Motor neuron (in vitro differentiated cells): ENCODE measurements at places on chromosomes 11 and 22. TPM values are rescaled to one million over a fixed set of nuclear protein-coding genes. Genes with fewer than 3 reads are reported as not detected.

HORMAD2 gene
- total RNA-seq: not detected in 2 replicates

DNA sequence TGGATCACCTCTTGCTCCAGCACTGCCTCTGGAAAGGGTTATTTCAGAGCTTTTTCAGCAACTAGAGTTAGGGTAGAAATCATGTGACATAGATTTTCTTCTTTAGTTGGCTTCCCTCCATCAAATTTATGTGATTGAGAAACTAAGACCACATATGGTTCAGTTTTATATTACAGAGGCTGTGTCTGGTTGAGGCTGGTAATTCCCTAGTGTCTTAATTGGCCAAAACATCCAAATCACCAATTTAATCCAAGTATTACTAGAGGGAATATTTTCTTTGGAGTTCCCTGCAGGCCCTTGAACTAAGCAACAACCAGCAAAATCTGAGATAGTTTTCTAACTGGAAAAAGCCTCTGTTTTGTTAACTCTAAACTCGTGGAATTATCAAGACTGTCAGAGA is 136.3 kb downstream of the ARHGAP42 start:
- no peak for ATAC-seq

- no peak for ATAC-seq
Measured at GRCh38 chr11:7186190-7186589, 65.5 kb upstream of the SYT9 start.

SIDT2 gene
- 23.0 and 24.3 TPM in 2 replicates for total RNA-seq

DNA sequence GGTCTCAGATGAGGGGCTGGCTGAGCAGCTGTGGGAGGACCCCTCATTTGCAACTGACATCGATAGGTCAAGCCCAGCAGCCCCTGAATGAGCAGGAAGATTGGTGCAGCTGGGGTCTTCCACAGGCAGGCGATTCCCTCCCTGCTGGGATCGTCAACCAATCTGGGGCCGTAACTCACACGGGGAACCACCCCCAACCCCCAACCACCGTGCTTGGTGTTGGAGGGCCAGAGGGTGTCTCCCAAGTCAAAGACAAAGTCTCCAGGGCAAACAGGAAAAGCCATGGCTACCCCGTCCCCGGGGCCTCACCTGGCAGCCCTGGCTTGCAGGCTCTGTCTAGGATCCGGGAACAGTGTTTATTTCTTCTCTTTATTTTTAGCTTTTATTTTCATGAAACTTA is 26.9 kb upstream of the SCUBE1 start:
- ATAC-seq: no peak

- no peak for ATAC-seq
Measured at GRCh38 chr11:9875862-9876261, 212.0 kb downstream of the SWAP70 start.

CCDC81 gene
- total RNA-seq: 1.3 and 2.0 TPM in 2 replicates

DNA sequence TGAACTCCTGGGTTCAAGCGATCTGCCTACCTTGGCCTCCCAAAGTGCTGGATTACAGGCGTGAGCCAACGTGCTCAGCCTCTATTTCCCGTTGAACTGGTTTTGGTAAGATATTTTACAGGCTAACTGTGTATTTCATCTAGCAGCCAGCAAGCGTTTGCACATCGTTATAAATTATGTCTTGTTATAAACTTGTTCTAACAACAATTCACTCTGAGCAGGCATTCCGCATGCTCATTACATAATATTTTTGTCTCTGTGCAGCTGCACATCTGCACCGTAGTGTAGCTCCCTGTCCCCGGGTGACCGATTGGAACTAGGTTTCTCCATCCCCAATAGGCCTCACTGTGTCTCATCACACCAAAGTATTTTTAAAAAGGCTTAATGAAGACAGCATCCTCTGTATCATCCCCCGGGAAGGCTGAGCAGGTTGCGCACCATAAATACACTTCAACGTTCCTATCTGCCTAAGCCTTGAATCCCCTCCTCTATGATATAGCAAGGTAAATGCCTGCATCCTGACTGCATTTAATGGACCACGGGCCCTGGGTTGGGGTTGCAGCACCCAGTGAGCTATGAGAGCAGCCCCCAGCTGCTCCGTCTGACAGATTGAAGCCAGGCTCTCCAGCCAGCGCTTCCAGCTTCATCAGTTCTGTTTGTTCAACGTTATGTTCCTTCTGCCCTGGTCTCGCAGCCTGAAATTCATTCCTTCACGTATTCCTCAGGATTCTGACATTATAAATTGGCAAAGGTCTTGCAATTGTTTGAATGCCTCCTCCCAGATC is 47.7 kb downstream of the TST start:
- ATAC-seq: peak; percentile 26

DNA sequence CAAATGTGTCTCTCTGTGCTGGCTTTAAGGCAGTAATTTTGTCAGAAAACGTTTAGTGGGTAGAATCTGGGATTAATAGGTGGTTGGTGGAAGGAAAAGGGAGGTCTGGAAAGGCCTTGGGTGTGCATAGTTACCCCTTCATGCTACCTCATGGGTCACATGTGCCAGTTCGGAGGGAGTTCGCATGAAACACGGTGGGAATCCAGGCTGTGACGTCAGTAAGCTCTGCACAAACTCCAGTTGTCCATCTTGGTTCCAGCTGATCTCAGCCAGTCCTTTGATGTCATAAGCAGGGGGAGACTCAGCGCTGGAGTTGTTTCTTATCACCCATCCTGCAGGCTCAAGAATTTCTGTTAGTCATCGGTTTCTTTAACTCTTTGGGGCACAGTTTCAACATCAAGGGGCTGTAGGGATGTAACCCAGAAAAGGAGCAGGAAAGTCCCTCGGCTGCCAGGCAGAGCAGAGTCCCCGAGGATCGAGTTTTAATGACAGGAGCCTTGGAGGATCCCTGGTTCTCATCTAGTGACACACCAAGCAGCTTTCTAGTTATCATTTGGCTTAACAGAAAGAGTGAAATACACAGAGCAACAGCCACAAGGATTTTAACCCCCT is 28.9 kb downstream of the MOV10L1 start:
- peak; percentile 64 for ATAC-seq

DNA sequence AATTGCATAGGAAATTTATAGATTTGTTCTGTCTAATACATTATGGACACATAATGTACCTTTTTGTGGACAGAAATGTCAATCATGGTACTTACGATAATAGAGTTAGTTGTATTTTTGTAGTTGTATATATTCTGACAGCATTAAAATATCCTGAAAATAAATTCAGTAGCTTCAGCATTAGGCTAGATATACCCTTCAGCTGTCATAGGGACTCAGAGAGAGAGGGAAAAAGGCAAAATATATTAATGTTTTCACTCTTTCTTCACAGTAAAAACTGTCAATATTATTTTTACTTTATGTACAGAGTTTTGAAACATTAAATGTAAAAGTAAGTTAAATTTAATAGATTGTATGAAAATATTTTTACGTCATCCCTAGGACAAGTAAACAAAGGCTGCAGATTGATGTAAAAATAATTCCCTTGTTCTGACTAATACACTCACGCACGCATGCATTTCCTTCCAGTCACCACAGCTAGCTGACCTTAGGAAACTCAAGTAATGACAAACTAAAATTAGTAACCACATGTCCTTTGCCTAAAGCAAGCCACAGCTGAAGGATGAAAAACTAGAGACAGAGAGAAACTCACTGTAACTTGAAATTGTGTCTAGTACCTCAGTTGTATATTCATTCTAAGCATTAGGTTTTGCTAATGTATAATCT is 104.7 kb upstream of the CARD18 start:
- peak; percentile 99 for ATAC-seq

CCDC87 gene
- total RNA-seq: 0.71 and 0.97 TPM in 2 replicates

- no peak for ATAC-seq
Measured at GRCh38 chr11:38416141-38416540, 1818.1 kb upstream of the RAG2 start.

MMP12 gene
- total RNA-seq: not detected in 2 replicates

KRTAP5-7 gene
- 0.16 and 0.23 TPM in 2 replicates for total RNA-seq

GRCh38 chr22:45261407-45262088 is 20.9 kb upstream of the KIAA0930 start:
- ATAC-seq: no peak

DNHD1 gene
- 10.3 and 11.0 TPM in 2 replicates for total RNA-seq

DNA sequence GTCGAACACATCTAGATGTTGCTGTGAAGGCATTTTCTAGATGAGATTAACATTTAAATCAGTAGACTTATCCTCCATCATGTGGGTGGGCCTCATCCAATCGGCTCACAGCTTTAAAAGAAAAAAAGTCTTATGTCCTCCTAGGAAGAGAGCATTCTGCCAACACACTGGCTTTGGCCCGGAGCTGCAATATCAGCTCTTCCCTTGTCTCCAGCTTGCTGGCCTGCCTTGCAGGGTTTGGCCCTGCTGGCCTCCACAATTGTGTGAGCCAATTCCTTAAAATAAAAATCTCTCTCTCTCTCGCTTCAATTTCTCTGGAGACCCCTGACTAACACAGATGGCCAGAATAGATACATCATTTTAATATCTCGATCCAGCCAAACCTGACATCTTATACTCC is 13.1 kb upstream of the ABCC8 start:
- no peak for ATAC-seq

DNA sequence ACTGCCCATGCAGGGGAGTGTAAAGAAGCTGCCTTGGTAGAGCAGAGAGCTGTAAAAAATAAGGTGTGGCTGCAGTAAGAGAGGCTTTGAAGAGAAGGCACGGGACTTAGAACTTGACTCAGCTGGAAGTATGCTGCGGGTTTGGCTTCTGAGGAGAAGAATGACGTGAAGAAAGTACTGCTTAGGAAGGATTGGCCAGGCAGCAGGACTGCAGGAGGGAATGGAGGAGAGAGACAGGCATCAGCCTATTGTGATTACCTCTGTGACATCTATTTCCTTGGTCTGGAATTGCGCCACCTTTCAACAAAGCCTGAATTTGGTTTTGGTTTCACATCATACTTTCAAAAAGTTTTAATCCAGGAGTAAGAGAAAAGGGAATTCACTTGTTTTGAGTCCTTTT is 22.5 kb downstream of the PRRG4 start:
- peak; percentile 93 for ATAC-seq

DNA sequence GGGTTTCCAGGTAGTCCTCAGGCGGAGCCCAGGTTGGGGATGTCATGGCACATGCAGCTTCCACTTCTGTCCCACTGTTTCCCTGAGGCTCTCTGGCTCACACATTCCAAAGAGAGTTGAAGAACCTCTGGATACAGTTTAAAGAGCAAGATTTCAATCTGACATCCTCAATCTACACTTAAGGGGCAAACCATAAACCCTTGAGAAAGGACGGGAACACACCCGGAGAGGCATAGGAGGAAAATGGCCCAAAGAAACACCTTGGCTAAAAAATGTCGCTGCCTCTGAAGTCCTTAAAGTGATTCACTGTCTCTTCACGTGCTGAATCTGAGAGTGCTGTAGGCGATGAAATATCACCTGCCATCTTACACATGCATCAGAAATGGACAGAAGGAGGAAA is 70.9 kb upstream of the ARFGAP3 start:
- no peak for ATAC-seq

- no peak for ATAC-seq
Measured at GRCh38 chr22:27075028-27075678, 417.8 kb downstream of the MIAT start.

GRCh38 chr11:46279126-46280099 is 2.0 kb downstream of the CREB3L1 start:
- no peak for ATAC-seq

ZW10 gene
- total RNA-seq: 10.1 and 11.8 TPM in 2 replicates

SLC25A45 gene
- total RNA-seq: 6.2 and 6.6 TPM in 2 replicates

DNA sequence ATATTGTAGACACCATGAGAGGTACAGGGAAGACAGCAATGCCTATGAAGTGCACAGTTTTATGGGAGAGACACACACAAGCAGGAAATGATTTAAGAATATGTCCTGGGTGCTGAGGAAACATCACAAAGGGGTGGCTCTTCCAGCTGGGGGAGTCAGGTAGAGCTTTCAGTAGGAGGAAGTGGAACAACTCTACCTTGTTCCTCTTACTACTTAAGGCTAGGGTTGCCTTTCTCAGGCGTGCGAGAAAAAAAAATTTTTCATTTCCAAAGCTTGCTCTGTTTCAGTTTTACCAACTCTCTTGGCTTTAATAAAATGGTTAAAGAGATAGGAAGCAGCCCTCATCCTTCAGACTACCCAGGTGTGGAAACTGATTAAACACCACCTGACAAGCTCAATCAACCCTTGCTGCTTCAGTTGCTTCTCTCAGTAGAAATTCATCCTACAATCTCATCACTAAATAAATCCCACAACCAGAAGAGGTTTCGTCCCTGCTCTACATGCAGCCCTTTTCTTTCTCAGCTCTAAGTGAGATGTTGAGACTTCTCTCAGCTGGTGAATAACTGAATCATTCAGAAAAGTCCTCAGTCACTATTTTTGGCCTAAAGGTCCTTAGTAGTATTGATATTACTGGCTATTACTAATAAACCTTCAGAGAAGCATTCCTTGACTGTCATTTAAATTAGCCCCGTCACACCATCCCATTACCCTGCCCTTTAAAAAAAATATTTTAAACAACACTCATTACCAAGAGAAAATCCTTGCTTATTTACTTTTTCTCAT is 5.9 kb downstream of the ABTB2 start:
- ATAC-seq: no peak

- ATAC-seq: peak; percentile 68
Measured at GRCh38 chr11:17498475-17498874, 21.8 kb upstream of the ABCC8 start.

DNA sequence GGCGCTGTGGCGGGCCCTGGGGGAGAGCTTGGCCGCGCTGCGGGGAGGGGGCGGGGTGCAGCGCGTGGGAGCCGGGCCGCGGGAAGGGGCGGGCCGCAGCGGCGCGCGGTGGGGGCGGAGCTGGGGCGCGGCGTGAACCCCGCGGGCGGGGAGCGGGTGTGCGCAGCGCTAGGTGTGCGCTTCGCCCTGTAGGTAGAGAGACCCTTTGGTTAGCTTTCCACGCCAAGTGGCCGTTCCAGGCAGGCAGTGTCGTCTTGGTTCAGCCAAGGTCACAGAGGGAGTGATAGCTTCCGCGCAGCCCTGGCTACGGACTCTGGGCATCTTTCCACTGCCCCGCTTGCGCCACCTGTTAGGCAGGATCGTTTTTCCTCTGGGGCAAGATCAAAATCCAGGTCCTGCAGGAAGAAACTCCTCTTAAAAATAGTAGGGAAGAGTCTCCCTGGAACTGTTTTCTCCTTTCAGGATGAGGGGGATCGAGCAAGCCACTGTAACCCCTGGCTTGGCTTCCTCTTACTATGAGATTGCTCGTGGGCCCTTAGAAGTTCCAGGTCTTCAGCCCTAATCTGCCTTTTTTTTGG is 434 bp downstream of the BANF1 start:
- no peak for ATAC-seq

C22orf42 gene
- total RNA-seq: 0.54 TPM in 1 of 2 replicates, not detected in the other

- no peak for ATAC-seq
Measured at GRCh38 chr11:110337570-110338193, 41.3 kb upstream of the RDX start.

- ATAC-seq: no peak
Measured at GRCh38 chr11:58152781-58153180, 27.5 kb upstream of the OR9I1 start.

HSD17B12 gene
- total RNA-seq: 22.9 and 27.2 TPM in 2 replicates

PKP3 gene
- total RNA-seq: 4.5 and 6.7 TPM in 2 replicates

DNA sequence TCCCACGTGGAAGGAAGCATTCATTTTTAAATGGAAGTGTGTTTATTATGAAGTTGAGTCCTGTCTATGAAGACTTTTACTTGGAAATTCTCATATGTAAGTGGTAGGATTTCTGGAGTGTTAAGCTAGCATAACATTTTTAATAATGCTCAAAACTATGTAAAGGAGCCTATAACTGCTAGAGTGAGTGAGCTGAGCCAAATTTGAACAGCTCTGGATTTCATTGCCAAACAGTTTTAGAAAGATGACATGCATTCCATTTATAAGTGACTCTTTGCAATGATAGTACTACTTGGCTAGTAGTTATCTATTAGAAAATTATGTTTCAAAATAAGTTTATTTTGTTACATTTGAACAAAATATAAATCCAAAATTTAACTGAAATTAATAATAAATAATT is 721.2 kb downstream of the LUZP2 start:
- ATAC-seq: no peak

- no peak for ATAC-seq
Measured at GRCh38 chr11:11265994-11266606, 87.0 kb downstream of the CSNK2A3 start.

AIFM3 gene
- 0.81 and 1.7 TPM in 2 replicates for total RNA-seq
